ENCODE measurements at places on chromosomes 1 and 21.

- H3K36me3 ChIP-seq = peaks cover 7% of the 10 kb centered on the region
- no peak overlapping the region for H3K4me3 ChIP-seq
Observed at GRCh38 chr1:172135076-172135672, 285.3 kb upstream of the C1orf105 start.

- no peak overlapping the region for H3K27ac ChIP-seq
- H3K27me3 ChIP-seq = no peaks in the 10 kb centered on the region
- no peaks in the 10 kb centered on the region for H3K36me3 ChIP-seq
- H3K4me1 ChIP-seq = peaks cover 69% of the 10 kb centered on the region
Observed at GRCh38 chr1:12181568-12181967, 14.8 kb downstream of the TNFRSF1B start.

- peak overlapping the region; percentile 93 for H3K27ac ChIP-seq
- H3K36me3 ChIP-seq = peaks cover 18% of the 10 kb centered on the region
- H3K4me1 ChIP-seq = peaks cover 26% of the 10 kb centered on the region
- no peaks in the 10 kb centered on the region for H3K27me3 ChIP-seq
Observed at GRCh38 chr1:230382001-230382491, 44.1 kb downstream of the PGBD5 start.

- no peak overlapping the region for H3K27ac ChIP-seq
- H3K4me3 ChIP-seq = no peak overlapping the region
- H3K4me1 ChIP-seq = peaks cover 26% of the 10 kb centered on the region
- H3K27me3 ChIP-seq = no peaks in the 10 kb centered on the region
- no peaks in the 10 kb centered on the region for H3K36me3 ChIP-seq
- no peak for DNase-seq
Observed at GRCh38 chr1:5393603-5394002, 598.6 kb downstream of the NPHP4 start.

GRCh38 chr21:32545948-32546441 lies 39.3 kb downstream of the TCP10L start:
- H3K36me3 ChIP-seq = no peaks in the 10 kb centered on the region
- peaks cover 13% of the 10 kb centered on the region for H3K4me1 ChIP-seq
- no peak for DNase-seq
- no peaks in the 10 kb centered on the region for H3K27me3 ChIP-seq
- no peak overlapping the region for H3K4me3 ChIP-seq

GRCh38 chr1:45348020-45348419 lies 7.8 kb upstream of the MUTYH start:
- no peaks in the 10 kb centered on the region for H3K27me3 ChIP-seq
- H3K4me1 ChIP-seq = peaks cover 15% of the 10 kb centered on the region
- no peak overlapping the region for H3K27ac ChIP-seq
- peaks cover 11% of the 10 kb centered on the region for H3K36me3 ChIP-seq
- H3K4me3 ChIP-seq = no peak overlapping the region

DNA sequence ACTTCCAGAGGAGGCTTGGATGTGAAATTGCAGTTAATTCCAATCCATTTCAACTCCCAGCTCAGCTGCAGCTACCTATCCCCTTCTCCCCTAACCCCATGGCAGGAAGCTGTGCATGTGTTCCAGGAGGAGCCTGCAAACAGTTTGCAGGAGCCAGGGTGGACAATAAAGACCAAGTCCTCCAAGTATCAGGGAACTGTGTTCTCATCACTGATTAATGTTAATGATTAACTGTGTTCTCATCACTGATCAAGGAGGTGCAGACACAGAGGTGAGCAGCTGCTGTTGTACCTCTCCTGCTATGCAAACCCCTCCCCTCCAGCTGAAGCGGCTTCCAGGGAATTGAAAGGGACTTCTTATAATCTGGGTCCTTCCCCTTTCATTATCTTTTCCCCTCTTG lies 19.2 kb downstream of the CLDN19 start:
- no peak for DNase-seq
- H3K27me3 ChIP-seq = no peaks in the 10 kb centered on the region
- no peak overlapping the region for H3K4me3 ChIP-seq
- H3K36me3 ChIP-seq = peaks cover 23% of the 10 kb centered on the region
- H3K4me1 ChIP-seq = no peaks in the 10 kb centered on the region
- no peak overlapping the region for H3K27ac ChIP-seq

DNA sequence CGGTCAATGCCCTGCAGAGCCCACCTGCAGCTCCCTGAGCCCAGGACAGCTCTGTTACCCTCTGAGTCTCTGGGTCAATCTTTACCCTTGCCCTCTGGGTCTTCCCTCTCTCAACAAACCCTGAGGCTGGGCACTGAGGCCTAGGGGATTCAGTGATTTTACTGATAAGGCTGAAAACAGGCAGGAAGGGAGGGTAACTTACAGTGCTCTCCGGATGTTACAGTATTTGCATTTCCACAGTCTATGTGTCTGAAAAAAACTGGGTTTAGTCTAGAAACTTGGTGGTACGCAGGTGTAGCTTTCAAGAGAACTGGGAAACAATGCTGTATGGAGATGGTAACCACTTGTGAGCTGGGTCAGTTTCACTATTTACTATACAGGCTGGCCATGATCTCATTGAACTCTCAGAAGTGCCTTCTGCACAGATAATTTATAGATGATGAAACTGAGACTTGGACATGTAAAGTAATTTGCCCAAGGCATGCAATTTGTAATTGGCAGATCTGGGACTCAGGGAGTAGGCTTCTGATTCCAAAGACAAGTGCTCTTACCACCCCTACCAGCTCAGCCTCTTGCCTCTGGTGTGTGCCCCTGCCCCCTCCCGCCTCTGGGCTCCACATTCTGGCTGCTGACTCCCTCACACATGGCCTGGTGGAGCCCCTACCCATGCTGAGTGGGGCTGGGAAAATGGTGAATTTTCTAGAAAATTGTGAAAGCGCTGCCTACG lies 48.8 kb downstream of the TENT5C start:
- H3K27ac ChIP-seq = no peak overlapping the region
- H3K27me3 ChIP-seq = no peaks in the 10 kb centered on the region
- H3K4me3 ChIP-seq = no peak overlapping the region
- H3K4me1 ChIP-seq = peaks cover 8% of the 10 kb centered on the region
- H3K36me3 ChIP-seq = no peaks in the 10 kb centered on the region

GRCh38 chr1:169105087-169105433 lies 1.4 kb upstream of the ATP1B1 start:
- no peak overlapping the region for H3K27ac ChIP-seq
- peaks cover 32% of the 10 kb centered on the region for H3K4me1 ChIP-seq
- no peak overlapping the region for H3K4me3 ChIP-seq
- no peak for DNase-seq
- no peaks in the 10 kb centered on the region for H3K36me3 ChIP-seq
- peaks cover 4% of the 10 kb centered on the region for H3K27me3 ChIP-seq

All from neural crest cell (in vitro differentiated cells).